ENCODE measurements at places on chromosomes 13 and 19.

DNA sequence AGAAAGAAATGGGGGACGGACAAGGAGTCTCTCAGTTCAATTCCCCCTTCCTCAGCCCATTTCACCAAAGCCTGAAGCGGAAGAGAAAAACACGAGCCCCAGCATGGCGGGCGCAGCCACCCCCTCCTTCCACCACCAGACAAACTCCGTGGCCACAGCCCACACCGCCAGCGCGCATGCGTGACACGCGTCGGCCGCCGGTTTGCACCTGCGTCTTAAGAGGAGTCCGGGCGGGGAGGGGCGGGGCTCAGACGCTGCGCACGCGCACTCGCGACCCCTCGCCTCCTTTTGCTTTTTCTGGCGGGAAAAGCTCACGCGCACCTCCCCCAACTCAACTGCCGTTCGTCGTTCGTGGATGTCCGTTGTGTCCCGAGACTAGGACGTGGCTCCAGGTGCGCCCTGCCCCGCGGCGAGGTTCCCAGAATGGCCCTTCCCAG lies at the start of gene KASH5:
KASH5 (plus strand) TSS at position 314 of the 437 bp plus-strand sequence. CDS start 2,635 bp downstream, outside the sequence.
- no peak for DNase-seq

GRCh38 chr19:13929956-13930355 lies 8.3 kb downstream of the PODNL1 start:
- DNase-seq = no peak

- no peak for DNase-seq
Observed at GRCh38 chr19:41269055-41269454, 4.9 kb downstream of the HNRNPUL1 start.

DNA sequence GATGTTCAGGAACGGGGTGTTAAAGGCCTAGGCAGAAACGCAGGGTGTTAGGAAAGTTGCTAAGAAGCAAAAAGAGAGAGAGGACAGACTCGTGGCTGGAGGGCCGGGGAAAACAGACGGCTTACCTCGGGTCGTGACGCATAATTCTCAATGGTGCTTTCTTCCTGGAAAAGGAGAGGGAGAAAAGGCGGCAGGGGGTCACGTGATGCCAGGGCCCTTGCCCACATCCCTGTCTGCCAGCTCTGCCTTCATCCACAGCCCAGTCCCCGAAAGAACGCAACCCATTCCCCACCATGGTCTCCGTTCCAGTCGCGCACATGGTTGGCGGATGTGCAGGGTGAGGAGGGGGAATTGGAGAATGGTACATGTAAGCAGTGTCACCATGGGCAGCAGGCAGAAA lies 1.6 kb downstream of the KRTDAP start:
- DNase-seq = no peak

DNA sequence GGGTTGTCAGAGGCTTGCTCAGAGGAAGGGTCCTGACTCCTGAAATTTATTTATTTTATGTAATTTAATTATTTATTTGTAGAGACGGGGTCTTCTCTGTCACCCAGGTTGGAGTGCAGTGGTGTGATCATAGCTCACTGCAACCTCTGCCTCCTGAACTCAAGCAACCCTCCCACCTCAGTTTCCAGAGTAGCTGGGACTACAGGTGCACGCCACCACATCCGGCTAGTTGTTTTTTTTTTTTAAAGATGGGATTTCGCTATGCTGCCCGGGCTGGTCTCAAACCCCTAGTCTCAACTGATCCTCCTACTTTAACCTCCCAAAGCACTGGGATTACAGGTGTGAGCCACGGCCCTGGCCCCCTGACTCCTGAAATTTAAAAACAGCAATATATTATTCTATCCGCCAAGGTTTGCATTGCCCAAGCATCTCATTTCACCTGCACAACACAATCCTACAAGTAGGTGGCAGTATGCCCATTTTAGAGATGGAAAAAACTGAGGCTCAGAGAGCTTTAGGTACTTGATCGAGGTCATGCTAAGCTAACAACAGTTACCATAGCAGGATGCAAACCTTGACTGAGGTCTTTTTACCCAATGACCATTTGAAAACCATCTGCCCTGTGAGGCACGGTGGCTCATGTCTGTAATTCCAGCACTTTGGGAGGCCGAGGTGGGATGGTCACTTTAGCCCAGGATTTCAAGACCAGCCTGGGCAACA lies 18.1 kb downstream of the ARHGEF18 start:
- no peak for DNase-seq

DNA sequence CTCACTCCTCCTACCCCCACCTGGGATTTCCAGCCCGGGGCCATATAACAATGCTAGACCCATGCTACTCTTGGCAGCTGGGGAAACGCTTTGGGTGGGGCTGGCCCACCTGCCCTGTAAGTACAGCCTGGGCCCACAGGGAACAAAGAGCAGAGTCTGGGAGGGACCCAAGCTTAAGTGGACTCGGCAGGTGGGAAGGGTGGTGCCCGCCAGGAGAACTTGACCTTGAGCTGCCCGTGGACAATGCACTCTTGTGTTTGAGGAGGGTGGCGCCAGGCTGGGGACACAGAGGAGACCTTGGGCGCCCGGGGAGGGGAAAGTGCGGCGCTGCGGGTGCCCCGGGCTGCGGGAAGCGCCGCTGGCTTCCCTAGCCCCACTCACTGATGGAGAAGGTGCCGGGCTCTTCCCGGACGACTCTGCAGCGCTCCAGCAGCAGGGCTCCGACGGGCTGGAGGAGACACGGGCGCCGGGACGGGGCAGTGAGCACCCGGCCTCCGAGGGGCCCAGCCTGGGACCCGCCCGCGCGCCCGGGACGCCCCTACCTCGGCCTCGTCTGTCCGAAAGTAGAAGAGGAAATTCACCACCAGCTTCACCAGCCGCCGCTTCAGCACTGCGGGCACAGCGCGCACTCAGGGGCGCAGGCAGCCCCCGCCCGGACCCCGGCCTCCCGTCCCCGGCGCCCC lies 607 bp downstream of the PLEKHJ1 start:
- no peak for DNase-seq

DNA sequence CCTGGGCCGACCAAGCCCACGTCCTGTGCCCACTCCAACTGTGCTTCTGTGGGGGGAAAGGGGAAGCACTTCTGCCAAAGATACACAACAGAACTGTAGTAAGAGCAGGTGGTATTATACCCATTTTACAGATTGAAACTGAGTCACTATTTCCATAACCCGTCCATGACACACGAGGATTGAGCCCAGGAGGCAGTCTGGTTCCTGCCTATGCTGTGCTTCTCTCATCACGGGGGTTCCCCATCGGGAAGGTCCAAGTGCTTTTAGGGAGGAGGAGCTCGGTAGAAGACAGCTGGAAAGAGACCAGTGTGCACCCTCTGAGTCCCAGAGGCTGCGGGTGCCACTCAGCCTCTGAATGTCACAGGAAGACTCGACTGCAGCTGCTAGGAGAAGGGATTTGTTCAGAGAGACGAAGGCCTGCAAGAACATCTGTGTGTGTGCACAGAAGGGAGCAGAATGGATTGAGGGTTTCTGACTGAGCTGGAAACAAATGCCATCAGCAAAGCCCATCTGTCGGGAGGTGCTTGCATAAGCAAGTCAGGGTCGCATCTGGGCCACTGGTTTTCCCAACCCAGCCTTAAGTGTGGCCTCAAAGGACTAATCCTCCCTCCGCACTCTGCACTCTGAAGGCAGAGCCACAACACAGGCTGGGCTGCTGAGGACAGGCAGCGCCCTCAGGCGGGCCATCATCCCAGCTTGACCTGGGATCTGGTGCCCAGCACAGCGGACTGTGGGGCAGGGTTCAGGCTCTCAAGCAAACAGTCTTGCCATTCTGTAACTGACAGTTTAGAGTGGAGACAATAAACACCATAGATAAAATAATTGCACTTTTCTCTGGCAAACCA lies 150.0 kb downstream of the DPF1 start:
- no peak for DNase-seq

GRCh38 chr19:51012661-51013190 lies 6.8 kb downstream of the KLK10 start:
- no peak for DNase-seq

DNA sequence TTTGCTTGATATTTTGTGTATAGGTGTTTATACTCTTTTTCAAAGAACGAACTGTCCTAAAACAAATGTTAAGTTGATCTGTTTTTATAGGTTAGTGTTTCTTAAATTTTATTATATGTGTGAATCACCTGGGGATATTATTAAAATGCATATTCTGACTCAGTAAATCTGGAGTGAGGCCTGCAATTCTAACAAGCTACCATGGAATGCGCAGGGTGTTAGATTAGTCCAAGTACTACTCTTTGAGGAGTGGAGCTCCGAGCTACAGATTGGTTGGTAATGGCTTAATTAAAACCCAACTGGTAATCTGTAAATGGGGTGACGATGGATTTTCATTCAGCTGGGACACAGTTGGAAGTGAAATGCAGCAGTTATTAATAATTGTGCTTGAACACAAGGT lies 214.1 kb upstream of the UFM1 start:
- no peak for DNase-seq

Data from keratinocyte (primary cell).